Sigmoid colon (tissue), 7 donors: ENCODE measurements at places on chromosomes 12 and 14. TPM values are rescaled to one million over a fixed set of nuclear protein-coding genes. Genes with fewer than 3 reads are reported as not detected.

GRCh38 chr12:70983692-70984091 is 63.2 kb upstream of the PTPRR start:
- no peak for DNase-seq

GTF2H3 gene
- 20.0 TPM for total RNA-seq

DNA sequence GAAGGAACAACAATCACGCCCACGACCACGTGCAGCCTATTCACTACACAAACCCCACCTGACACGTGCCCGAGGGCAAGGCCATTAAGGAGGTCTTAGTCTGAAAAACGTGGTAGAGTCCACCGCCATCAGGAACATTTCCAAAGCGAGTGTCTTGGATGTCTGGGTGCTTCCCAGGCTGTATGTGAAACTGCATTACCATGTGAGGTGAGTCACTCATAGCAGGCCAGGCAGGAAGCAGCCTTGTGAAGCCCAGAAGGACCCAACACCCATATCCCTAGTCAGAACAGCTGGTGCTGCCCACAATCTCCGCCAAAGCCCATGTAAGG is 3.3 kb upstream of the KRT79 start:
- no peak for DNase-seq

- DNase-seq = no peak
These were observed 222.9 kb downstream of the C12orf50 start for GRCh38 chr12:87806310-87806709.

- no peak for DNase-seq
These were observed 174.4 kb upstream of the NUDT4 start for GRCh38 chr12:93203361-93203760.

GRCh38 chr14:97283005-97283403 is 485.8 kb downstream of the VRK1 start:
- no peak for DNase-seq

CCDC177 gene
- total RNA-seq = not detected

DNA sequence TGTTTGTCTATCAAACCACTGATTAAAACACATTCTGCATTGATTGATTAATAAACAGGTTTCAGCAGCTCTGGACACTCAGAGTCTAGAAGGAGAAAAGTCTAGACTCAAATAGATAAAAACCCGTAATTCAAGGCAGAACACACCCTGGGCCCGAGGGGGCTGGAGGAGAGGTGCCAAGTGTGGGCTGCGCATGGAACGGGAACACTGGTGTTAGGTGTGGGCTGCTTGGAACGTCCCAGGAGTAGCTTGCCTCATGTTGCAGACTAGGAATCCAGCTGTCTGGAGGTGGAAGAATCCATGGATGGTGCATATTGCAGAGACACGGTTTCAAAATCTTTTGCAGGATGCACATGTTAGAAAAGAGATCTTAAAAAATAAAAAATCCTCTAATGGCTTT is 223.0 kb downstream of the APAF1 start:
- DNase-seq = no peak

DNA sequence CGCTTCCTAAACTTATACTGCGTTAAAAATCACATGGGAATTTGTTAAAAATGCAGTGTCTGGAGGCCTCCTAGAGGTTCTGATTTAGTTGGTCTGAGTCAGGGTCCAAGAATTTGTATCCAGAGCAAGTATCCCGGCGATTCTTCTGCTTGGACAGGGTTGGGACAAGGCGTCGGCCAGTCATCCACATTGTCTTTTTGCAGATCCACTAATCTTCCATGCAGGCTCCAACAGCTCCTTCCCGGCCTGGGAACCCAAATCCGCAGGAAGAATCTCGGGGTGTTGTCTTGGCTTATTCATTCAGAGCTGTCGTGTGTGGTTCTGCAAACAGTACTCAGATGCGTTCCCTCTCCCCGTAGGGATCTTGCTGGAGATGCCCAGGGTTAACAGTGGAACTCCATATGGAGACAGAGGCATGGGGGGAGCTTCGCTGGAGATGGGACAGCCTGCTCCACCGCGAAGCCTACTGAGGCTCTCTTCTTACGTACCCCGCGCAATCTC is 25.3 kb downstream of the GPRC5D start:
- DNase-seq = no peak

DNA sequence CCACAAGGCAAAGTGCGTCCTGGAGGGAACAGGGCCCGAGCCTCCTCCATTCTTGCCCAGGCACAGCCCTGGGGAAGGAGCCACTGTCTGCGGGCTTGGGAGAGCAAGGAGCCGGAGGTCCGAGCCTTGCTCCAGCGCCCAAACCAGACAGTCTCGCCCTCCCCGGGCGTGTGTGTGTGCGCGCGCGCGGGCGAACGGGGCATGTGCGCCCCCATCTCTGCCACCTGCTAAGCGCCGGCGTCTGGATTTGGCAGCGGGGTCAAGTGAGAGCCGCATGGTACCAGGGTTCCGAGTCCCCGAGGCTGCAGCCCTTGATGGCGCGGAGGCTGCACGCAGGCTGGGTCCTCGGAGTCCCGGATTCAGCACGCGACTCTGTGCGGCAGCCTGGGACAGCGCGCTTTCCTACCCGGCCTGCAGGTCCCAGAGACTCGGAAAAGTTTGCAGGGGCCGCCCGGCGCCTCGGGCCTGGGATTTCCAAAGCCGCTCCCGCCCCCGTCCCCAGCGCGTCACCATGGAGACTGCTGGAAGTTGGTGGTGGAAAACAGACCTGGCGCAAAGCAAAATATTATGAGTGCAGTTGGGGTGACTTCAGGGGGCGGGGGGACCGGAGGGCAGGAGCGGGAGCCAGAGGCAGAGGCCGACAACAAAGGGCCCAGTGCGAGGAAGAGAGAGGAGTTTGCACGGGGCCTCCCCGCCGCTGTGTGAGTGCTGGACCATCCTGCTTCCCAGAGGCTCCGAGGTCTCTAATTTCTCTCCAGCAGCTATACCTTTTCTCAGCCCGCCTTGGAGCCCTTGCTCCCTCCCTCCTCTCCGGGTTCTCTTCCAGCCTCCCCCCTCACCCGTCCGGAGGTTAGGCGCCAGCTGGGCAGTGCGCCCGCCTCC is 4.2 kb downstream of the RFX4 start:
- no peak for DNase-seq

GRCh38 chr12:50505675-50506530 is 1.1 kb downstream of the DIP2B start:
- no peak for DNase-seq

PRR4 gene
- 1.4 TPM for total RNA-seq

- no peak for DNase-seq
These were observed 13.5 kb downstream of the BMP4 start for GRCh38 chr14:53942970-53943750.

COL2A1 gene
- total RNA-seq = not detected

FAM181A gene
- total RNA-seq = not detected

RPGRIP1 gene
- not detected for total RNA-seq

DNA sequence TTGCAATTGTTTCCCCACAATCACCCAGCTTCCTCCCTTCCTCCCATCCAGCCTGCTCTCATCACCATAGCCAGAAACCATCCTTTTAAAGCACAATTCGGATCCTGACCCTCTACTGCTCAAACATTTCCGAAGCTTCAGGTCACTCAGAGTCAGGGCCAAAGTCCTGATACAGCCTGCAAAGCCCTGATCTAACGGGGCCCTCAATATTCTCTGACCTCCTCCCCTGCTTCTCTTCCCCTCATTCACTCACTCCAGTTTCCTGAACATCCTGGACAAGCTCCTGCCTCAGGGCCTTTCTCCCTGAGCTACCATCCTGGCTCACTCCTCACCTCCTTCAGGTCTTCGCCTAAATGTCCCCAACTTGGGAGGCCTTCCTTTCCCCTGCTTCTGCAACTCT is 46.1 kb downstream of the PITPNM2 start:
- DNase-seq = no peak

TMEM253 gene
- not detected for total RNA-seq

- no peak for DNase-seq
These were observed 96.8 kb downstream of the MYRFL start for GRCh38 chr12:69921831-69922230.

GPR135 gene
- 6.4 TPM for total RNA-seq

GRCh38 chr14:104799244-104800014 is 1.5 kb upstream of the ZBTB42 start:
- no peak for DNase-seq

DNA sequence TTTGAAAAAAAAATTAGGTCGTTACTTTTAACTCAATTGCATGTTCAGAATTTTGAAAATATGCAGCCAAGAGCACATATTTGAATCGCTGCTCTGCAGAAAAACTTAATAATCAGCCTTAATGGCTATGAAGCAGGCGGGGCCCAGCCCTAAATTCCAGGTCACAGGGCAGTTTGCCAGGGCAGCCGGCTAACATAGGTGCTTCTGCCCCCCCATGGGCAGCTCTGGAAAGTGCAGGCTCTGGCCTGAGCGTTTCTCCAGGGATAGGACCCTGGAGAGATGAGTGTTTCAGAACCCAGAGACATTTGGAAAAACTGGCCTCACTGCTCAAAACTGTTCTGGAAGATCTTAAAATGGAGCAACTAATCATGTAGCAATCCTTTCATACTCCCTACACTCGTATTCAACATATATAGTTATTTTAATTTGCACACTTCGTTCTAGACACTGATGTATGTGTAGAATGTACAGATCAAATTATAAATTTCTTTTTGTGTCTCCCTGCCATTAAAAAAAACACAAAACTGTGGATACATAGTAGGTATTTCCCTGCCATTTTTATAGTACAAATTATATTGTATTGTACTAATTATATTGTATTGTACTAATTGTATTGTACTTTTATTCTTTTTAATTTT is 26.0 kb upstream of the PTGR2 start:
- peak; percentile 96 for DNase-seq

DNA sequence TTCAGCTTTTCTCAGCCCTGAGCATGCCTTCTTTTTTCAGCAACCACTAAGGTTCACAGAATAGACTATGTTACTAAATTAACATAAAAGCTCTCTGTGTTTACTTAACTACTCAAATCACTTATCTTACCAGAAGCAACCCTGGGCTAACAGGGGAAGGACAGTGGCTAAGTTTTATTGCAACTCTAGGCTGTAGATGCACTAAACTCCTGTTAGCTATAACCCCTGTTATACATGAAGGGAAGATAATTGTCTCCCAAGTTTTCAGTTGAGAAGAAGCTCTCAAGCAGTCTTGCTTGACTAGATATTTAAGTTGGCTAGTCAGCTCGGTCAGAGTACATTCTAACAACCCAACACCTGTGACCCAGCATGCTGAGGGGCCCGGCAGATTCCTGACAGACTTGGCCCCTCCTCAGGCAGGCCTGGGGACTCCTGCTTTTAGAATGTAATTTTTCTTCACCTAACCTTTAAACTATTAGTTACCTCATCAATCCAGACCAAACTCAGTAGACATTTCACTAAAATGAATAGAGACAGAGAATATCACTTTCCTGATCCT is 464.5 kb downstream of the EGLN3 start:
- no peak for DNase-seq

DNA sequence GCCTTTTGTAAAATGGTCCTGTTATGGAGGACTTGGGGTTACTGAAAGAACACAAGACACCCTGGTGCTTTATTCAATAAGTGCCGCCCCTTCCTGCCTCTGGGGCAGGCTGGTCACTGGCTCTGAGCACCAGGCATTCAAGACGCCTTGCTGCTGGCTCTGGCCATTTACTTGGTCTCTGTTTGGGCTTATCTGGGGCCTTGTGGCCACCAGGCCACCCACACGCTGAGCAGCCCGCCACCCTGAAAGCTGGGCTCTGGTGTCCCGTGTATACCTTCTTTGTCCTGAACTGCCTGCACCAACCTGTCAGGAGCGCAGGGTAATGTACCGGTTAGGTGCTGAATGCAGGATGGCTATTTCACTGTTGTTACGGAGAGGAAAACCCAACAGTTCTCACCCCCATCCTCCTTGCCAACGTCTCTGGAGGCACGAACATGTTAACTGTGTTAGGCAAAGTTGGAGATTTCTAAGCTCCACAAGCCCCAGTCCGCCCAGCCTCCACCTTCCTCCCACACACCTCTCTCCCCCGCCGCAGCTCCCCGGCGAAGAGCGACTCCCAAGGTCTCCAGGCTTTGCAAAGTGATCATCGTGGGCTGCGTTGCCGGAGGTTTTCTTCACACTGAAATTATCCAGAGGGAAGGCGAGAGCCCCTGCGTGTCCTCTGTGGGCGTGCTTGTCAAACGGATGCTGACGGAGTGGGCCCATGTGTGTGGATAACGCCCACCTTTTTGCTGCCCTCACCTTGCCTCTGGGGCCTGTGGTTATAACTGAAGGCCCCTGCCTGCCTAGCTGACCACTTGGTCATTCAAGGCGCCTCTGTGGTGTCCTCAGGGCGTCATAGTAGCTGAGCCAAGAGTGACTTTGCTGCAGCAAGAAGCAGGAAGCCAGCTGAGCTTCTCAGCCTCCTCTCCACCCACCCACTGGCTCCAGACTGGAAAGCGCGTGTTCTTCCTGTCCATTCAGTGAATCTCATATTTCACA is 18.8 kb upstream of the BEGAIN start:
- peak; percentile 44 for DNase-seq

NPFF gene
- not detected for total RNA-seq

DNA sequence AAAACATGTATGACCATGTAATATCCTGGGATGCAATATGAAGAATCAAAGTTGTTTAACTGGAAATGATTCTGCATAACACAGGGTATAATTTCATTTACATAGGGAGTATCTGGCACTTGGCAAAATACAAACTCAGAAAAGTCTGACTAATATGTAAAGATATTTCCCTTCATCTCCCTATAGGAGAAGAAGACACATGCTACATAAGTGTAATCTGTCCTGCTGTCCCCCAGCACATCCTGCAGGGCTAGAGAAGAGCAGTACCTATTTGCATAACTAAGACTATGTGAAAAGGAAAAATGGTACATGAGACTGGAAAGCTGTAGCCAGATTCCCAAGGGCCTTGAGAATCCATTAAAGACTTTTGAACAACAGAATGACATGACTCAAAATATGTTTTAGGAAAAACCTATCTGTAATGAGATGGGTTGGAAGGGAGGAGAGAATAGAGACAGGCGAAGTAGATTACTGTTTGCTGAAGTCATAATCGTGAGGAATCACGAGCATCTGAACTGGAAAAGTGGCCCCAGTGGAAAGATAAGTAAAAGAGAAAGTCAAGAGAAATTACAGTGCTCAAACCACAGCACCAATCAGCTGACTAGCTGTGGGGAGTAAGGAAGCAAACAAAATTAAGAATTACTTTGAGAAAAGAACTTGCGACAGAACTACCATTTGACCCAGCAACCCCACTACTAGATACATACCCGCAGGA is 155.1 kb upstream of the HMGA2 start:
- no peak for DNase-seq
